ENCODE measurements at places on chromosomes 7 and 10. TPM values are rescaled to one million over a fixed set of nuclear protein-coding genes. Genes with fewer than 3 reads are reported as not detected.

- peak; percentile 50 for DNase-seq
These were observed 507.4 kb downstream of the ANKRD7 start for GRCh38 chr7:118731854-118732253.

DNA sequence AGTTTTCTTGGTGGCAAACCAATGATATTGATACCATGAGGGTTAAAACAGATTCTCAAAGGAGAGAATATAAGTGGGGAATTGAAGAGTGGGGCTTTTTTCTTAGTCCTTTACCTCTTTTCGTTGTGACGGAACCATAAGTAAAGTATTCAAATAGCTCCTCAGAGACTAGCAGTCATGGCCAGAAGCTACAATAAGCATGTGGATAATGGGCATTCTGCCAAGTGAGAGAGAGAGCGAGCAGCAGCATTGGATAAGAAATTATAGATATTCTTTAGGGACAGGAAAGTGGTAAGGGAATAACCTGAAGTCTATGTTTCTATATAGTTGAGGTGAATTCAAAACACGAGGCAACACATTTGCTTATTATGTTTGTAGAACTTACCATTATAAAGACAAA lies 235.1 kb downstream of the SEMA3E start:
- no peak for DNase-seq

DNA sequence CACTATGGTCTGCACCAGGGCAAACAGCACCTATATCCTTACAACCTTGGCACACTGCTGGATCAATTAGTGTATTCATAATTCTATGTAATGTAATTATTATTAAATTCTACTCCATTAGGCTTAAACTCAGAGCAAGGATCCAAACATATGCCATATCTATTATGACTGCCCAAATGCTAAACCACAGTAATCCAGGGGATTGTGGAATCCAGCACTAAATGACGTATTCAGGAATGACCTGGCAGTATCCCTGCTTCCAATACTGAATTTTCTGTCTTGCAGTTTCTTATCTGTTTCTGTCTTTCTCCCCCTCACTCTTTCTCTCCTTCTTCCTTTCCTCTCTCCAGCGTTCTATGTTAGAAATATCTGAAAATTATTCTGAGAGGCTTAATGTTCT lies 16.5 kb upstream of the UBE2D1 start:
- no peak for DNase-seq

GRCh38 chr7:35831208-35831607 lies 30.4 kb downstream of the SEPTIN7 start:
- no peak for DNase-seq

- peak; percentile 36 for DNase-seq
These were observed 718.2 kb downstream of the LRMDA start for GRCh38 chr10:76149602-76150138.

DNA sequence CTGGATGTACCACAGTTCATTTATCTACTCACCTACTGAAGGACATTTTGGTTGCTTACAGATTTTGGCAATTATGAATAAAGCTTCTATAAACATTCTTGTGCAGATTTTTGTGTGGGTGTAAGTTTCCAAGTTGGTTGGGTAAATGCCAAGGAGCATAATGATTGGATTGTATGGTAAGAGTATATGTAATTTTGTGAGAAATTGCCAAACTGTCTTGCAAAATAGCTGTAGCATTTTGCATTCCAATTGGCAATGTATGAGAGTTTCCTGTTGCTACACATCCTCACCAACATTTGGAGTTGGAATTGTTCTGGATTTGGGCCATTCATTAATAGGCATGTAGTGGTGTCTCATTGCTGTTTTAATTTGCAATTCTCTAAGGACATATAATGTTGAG lies 33.9 kb upstream of the HYAL4 start:
- DNase-seq = no peak

- DNase-seq = no peak
These were observed 30.0 kb downstream of the AGAP4 start for GRCh38 chr10:45817130-45817859.

- DNase-seq = no peak
These were observed 13.9 kb downstream of the CHAT start for GRCh38 chr10:49627644-49628247.

DNA sequence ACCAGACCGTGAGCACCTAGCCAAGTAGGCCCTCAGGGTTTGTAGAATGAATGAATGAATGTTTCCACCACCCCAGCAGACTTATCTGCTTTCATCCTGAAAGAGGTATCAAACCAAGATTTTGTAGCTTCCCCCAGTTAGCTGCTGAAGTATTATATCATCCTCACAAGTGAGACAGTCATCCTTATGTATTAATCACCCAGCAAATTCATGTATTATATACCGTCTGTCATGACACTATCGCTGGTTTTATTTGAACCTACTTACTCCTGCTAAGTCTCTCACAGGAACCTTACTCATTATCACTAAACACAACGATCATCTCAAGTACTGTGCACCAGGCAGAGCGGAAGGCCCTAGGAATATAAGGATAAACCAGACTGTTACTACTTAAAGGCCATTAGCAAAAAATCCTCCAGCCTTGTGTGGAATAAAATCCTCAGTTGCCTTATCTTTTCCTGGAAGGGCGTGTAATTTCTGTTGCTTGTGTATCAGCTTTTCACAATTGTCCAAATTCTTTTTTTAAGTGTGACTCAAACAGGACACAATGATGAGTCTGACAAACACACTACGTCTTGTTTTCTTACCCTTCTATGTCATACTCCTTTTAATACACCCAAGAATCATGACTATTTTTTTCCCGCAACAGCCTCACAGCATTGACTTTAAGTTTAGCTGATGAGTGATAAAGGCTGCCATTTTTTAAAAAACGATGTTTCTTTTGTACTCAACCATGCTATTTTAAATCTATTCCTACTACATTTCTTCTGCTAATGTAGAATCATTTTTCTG lies 176.1 kb upstream of the KLF14 start:
- no peak for DNase-seq

DNA sequence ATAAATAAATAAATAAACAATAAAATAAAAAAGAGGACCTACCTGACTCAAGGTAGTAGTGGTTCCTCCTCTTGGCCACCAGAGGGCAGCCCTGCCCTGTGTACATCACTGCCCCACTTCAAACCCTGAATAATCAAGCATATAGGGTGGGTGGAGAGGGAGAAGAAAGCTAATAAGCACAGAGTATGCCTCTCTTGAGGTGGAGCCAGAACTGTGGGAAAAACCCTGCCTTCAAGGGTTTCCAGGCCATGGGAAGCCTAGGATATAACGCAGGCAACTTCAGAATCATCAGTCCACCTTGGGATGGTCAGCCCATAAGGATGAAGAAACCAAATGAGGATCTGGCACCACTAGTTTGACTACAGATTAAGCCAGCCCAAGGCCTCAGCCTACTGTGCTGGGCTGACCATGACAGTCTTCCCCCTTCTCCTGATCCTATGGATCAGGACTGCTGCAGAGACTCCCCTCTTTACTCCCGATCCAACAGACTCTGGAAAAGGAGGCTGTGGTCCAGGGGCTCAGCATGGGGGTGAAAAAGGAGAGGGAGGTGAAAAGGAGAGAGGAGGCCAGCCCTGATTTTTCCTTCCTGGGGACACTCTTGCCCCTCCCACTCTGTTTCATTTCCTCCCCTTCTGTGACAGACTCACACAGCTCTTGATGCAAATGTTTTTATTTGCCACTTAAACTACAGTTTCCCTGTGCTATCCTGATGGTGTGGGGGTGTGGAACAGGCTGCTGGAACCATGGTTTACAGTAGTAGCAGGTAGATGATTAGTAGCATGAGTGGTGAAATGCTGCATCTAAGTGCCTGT lies 10.1 kb downstream of the AVPI1 start:
- peak; percentile 75 for DNase-seq

DNA sequence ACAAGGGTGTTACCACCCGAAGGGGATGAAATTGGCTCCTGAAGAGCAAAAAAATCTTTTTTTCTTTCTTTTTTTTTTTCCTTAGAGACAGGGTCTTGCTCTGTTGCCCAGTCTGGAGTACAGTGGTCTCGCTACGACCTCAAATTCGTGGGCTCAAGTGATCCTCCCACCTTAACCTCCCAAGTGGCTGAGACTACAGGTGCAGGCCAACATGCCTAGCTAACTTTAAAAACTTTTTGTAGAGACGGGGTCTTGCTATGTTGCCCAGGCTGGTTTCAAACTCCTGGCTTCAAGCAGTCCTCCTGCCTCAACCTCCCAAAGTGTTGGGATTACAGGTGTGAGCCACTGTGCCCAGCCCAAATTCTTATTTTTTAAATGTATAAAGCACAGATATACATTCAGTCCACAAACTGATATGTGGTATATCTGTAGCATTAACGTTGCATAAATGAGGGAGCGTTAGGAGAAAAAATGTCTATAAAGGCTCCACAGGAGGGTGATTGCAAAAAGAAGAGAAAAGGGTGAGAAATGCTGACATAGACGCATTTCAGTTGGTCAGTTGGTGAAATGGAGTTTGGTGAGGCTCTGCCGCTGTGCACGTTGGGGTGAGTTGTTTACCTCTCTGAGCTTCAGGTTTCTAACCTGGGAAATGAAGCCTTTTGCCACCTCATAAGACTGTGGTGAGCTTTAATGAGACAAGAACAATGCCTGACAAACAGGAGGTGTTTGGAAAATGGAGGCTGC lies 100.7 kb upstream of the PODXL start:
- DNase-seq = no peak

- DNase-seq = no peak
These were observed 4.6 kb upstream of the RASSF4 start for GRCh38 chr10:44954962-44955361.

GRCh38 chr10:125550362-125550761 lies 132.6 kb downstream of the TEX36 start:
- no peak for DNase-seq

DNA sequence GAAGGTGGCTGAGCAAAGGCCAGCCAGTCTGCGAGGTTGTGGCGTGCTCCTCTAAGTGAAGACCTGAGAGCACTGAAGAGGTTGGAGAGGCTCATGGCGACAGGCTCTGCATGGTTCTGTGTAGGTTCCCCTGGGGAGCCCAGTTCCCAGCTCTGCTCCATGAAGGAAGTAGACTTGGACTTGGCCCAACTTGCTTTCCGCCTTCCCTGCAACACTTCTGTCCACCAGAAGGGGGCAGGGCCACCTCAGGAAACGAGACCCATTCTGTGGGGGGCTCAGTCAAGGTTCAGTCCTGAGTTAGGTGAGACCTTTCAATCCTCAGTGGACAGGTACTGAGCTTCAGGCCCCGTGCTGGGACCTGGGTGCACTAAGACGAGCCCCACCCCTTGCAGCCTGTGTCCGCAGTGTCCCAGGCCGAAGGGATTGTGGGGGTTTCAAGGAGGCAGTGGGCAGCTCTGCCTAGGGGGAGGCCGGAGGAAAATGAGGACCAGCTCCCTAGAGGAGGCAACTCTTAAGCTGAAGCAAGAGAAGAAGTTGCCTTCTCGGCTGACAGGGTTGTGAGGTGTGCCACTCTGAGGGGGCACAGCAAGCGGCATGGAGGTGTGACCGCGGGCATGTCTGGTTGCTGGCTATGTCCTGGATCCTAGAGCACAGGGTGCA lies 15.0 kb upstream of the PCBD1 start:
- DNase-seq = peak; percentile 82

DNA sequence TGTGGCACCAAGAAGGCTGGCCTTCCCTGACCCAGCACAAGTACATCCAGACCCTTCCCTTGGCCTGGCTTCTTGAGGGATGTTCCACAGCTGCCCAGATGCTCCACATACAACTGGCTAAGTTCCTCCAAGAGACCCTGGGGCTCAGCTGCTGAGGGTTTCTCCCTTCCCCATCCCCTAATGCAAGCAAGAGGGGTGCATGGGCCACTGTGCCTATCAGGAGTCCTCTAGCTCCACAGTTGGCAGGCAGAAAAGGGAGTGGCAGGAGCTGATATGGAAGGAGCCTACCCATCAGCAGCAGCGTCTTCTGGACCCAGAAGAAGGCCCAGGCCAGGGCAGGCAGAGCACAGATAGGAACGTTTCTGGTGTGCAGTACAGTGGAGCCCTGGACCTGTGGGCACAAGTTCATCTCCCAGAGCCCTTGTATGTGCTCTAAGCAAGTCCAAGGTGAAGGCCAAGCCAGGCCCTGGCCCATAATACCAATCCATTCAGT lies 26.2 kb downstream of the VSIR start:
- DNase-seq = no peak

DNA sequence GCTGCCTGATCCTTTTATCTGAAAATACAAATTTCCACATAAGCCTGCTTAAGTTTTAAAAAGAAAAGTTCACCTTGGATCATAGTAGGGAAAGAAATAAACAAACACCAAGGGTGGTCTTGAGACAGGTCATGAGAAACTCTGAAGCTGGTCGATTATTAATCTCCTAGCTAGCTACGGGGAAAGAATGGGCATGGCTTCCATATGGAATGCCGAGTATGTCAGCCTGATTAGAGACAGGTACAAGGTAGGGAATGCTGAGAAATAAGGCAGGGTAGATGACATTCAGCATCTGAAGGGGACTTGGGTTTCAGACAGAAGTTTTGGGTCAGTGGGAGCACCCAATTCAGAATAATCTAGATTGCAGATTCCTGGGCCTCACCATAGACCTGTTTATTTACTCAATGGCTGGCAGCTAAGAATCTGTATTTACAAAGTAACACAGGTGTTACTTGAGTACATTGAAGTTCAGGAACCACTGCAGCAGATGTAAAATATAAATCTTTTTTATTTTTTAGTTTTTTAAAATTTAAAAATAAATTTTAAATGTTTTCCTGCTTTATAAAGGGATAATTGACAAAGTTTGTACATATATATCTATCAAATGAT lies 49.0 kb downstream of the SCIN start:
- peak; percentile 60 for DNase-seq

DNA sequence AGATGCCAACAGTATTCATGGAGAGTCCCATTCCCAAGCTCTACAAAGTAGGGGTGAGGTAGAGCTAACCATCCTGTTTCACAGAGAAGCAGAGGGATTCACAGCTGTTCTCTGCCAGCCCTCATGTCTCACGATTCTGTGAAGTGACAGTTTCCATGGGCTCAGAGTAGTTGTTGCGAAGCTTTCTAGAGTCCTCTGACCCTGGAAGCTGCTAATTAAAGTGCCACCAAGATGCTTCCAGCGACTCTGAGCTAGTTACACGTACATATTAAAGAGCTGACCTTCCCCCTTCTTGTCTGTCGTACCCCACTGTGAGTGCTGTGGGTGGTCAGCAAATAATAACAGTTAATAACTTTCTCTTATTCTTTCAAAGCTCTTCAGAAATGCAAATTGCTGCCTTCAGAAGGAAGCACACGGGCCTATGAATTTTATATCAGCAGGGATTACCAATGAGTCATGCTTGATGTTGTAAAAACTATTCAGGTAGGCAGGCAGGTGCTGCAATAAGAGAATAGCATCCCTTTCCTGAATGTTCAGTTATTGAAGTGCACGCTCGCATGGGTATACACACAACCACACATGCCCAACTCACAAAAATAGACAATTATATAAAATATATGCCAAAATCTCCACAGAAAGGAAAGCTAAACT lies 34.1 kb downstream of the DNAJB9 start:
- no peak for DNase-seq

- peak; percentile 70 for DNase-seq
These were observed 1.3 kb upstream of the ACHE start for GRCh38 chr7:100896732-100897608.

The SUN3 gene
- 0.52 TPM for total RNA-seq

The SPDYE2 gene
- total RNA-seq = not detected

The CCL26 gene
- 6.2 TPM for total RNA-seq
